ENCODE measurements at places on chromosomes 4 and X. TPM values are rescaled to one million over a fixed set of nuclear protein-coding genes. Genes with fewer than 3 reads are reported as not detected.

The CYSLTR1 gene
- total RNA-seq = 0.32 TPM

The USP26 gene
- total RNA-seq = not detected

The CLDN2 gene
- total RNA-seq = not detected

The SYN1 gene
- 10.2 TPM for total RNA-seq

The FHIP1A gene
- 7.8 TPM for total RNA-seq

The EXOC1L gene
- total RNA-seq = not detected

The DNASE1L1 gene
- 18.1 TPM for total RNA-seq

The ANKRD50 gene
- 17.3 TPM for total RNA-seq

The SPANXA1 gene
- total RNA-seq = not detected

The UBL4A gene
- total RNA-seq = 17.2 TPM

The CT45A10 gene
- not detected for total RNA-seq

The SPON2 gene
- 104 TPM for total RNA-seq

The GLRA3 gene
- total RNA-seq = not detected

The SHISA3 gene
- not detected for total RNA-seq

The IL3RA gene
- 3.3 TPM for total RNA-seq

The DGAT2L6 gene
- not detected for total RNA-seq

The ATP8A1 gene
- 26.1 TPM for total RNA-seq

The LINC00632 gene
- 59.4 TPM for total RNA-seq
